D341Med (cell line): ENCODE measurements at places on chromosomes 2 and 18.

- DNase-seq, result no peak
Observed at GRCh38 chr18:21777814-21778213, 37.2 kb downstream of the MIB1 start.

DNA sequence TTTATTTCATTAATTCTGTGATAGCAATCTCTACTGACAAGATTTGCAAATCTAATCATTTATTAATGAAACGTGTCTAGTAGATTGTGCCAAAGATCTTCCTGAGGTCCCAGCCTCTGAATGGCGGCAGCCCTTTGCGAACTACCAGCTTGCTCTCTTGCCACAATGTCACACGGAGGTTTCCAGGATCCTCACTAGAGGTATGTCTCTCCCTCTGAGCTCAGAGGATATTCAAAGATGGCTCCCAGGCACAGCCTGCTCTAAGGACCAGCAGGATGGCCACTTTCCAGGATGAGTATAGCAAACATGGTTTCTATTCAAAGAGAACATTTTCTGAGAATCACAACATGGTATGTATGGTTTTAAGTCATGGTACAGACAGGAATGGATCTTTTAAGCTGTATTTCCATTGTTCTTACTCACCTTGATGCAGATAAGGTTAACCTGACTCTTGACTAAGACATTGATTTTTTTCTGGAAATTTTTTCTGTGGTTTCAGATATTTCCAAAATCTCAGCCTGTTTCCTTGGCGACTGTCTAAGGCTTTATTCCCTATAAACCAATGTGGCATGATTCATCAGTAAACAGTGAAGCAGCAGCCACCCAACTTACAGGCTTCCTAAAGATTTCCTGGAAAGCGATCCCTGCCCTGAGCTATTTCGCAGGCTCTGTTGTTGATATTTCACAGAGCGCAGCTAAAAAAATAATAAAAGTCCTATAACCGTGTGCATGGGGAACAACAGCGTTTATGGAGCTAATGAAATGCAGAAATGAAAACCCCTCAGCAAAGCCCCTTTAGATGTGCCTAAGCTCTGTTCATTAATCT lies 54.1 kb upstream of the KLF7 start:
- DNase-seq, result no peak

DNA sequence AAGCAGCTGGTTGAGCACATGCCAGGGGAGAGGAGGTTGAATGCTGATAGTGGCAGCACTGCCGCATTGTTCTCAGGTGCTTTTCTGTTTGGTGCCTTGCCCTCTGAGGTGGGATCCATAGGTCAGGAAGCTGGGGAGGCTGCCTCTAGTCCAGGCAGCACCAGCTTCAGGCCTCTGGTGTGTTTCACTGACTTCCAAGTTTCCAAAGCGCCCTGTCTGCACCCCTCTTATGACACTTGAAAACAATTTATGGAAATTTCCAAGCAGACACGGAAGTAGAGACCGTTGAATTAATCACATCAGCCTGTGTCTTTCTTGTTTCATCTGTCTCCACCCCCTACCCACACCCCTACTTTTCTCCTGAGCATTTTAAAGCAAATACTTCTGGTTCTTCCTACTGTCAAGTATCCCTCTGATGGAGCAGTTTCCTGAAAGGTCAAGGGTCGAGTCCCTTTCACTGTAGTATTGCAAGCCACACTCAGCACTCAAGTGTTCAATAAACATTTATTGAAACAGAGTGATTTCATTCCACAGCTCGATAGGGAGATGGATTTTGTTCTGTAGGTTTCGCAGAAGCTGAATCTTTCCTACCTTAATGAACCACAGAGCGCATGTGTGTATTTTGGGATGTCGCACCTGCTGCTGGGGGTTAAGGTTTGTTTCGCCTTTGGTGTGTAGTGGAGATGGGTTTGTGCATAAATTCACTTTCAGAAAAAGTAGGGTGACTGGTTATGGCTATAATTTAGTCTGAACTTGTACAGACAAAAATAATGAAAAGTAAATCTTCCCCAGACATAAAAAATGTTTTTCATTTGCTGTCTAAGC lies 21.4 kb downstream of the DGKD start:
- no peak for DNase-seq

DNA sequence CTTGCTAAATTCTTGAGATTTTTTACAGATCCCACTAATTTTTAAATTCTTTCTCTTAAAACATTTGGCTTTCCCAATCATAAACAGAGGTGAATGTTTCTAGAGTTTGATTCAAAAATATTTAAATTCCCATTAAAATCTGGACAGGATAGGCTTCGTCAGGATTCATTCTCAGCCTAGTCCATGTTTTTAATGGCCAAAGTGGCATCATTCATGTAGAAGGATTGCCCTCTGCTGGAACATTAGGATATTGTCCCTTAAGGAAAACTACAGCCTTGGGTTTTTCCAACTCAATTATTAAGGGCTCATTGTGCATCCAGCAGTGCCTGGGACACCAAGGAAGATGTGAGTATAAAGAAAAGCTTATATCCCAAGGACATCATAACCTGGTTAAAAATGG lies 71.7 kb downstream of the TPGS2 start:
- peak; percentile 72 for DNase-seq

DNA sequence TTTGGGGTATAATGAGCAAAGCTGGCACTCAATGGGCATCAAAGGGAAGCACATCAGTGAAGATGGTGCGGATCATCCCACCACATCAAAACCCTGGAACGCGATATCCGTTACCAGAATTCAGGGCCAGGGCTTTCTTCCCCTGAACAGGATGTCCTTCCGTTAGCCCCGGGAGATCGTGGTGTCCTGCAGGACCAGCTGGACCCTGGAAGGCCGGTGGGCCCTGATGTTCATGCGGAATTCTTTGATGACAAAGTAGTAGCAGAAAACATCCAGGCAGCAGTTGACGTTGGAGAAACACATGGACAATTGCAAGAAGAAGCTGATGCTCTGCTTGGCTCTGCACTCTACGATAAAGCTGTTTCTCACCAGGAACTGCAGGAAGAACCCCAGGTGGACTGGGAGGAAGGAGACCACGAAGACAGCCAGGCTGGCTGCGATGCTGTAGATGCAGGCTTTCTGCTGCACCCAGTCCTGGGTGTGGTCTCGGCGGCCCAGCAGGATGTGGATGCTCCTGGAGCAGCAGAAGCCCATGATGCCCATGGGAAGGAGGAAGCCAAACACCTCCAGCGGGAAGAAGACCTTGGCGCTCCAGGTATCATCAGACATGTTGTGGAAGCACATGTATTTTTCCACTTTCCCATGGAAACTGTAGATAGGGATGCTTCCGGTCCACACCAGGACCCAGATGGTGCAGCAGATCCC lies 15.0 kb downstream of the GPR55 start:
- DNase-seq, result no peak

- no peak for DNase-seq
Observed at GRCh38 chr2:156565066-156565710, 129.0 kb downstream of the GPD2 start.

DNA sequence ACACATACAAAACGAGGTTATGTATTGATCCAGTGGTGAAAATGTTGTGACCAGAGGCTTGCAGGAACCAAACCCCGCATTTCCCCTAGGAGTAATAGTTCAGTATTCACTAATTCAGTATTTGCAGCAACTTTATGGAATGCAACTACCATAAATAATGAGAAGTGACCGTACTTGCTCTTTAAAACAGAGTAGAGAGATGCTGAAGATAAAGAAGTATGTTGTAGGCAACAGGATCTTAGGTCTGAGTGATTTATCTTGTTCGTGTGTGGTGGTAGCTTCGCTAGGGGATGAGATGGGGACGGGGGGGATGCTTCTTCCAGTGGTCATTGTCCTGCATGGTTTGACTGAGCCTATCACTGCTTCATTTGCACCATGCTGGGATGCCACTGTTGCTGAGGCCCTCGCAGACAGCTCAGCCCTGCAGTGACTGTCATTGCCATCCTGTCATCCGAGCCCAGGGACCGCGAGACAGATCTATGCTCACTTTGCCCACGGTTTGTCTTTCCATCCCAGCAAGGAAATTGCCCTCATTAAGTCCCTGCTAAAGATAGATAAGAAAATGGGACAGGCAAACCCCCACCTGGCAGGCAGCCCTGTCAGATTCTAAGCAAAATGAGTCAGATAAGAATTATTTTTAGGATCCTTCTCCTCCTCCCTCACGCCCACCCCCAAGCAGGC lies 181.3 kb downstream of the CTIF start:
- DNase-seq, result no peak

- DNase-seq, result no peak
Observed at GRCh38 chr2:64485961-64486360, 32.0 kb downstream of the LGALSL start.

- no peak for DNase-seq
Observed at GRCh38 chr2:230930149-230930780, 5.2 kb upstream of the GPR55 start.

DNA sequence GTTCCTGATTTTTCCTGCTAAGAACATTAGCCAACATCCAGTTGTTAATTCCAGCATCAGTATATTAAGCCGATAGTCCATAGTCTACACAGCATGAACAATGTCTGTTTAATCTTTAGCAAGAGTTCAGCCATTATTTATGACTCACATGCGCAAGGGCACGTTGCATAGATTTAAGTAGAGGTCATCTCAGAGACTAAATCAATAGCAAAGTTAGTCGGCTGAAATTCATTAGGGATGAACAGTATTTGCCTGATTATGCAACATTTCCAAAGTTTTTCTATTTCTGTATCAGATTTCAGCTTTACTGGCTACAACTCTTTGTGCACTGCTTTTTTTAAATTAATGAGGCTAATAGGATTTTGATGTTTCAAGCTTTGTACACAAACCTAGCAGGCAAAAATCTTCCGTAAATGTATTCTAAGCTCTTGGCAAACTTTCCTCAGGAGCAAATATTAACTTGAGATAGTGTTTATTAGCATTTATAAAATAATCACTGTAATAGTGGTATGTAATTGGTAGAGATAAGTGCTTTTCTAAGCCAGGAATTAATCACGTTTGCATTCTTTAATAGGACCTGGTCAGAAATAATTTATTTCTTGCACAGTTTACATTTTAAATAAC lies 578.7 kb upstream of the ID2 start:
- no peak for DNase-seq

- no peak for DNase-seq
Observed at GRCh38 chr2:233221378-233222063, 30.0 kb upstream of the ATG16L1 start.

- DNase-seq, result no peak
Observed at GRCh38 chr2:187934236-187934635, 357.4 kb upstream of the GULP1 start.

DNA sequence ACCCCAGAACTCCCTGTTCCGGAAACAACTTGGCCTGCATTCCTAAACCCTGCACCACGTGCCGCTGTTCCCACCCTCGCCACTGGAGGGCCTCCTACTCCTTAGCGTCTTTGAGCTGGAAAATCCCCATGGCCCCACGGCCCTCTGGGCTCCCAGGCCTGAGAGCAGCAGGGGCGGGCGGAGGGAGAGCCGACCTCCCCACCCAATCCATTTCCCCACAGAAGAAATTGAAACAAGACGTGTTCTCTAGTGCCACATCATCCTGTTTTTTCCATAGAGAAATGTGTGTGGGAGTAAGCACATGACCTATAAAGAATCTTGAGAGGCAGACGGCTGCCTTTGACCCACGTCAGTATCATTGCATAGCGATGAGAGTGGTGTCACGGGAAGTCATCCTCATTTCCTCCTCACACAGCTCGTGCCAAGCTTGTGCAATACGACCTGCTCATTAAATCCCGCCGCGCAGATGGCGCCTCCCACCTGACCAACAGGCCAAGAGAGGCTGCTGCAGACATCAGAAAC lies 79.2 kb downstream of the LAMA1 start:
- peak; percentile 85 for DNase-seq

DNA sequence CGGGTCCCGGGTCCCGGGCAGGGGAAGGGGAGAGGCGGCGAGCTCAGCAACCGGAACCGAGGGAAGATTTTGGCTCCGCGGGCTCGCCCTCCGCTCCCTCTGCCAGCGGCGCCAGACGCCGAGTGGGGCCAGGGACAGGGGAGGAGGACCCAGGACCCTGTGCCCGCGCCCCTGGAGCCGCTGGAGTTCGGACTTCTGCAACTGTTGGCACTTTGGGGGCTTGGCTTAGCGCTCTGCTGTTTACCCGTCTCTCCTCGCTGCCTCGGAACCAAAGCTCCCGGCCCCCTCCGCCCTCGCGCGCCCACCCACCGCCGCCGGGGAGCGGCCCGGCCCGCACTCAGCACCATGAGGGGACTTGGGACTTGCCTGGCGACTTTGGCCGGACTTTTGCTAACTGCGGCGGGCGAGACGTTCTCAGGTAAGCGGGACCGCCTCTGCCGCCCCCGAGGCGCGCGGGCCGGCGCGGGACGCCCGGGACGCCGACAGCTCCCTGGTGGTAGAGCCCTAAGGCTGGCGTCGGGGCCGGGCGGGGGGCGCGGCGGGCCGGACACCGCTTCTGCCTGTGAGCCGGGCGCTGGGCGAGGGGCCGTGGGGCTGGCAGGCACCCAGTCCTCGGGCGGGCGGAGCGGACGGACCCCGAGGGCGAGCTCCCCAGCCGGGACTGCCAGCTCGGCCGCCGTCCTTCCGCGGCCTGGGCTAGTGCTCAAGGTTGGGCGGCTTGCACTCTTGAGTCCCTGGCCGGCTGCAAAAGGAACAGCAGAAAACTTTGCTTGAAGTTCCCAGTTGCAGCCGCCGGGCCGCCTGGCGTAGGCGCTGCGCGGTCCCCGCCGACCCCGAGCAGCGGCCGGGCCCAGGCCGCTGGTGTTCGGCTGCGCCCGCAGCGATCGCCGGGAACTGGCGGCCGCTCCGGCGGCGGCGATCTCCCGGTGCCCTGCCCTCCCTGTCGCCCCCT lies 634 bp downstream of the PTPRM start:
- peak; percentile 83 for DNase-seq

DNA sequence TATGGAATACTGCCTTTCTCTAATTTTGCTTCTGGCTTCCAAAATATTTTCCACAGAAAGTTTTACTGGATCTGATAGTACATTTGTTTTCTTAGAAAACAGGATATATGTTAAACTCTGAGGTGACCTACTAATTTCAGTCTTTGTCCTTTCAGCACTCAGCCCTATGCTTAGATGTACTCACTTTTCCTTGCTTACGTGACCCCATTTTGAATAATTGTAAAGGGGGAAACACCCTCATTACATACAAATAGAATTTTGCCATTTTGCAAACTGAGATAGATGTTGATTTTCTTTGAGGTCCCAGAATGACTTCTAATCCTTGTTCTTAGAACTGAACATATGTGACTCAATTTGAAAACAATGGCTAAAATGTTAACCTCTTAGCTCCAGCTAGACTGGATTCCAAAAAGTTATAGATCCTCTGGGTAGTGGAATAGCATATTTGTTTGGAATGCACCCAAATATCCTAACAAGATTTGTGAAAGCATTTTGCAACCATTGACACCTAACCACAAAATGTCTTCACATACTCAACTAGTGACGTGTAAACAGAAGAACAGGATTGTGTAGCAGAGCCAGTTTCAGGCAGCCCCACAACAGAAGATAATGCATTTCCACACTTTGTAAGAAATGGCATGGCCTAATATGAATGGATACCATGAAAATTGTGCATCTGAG lies 44.8 kb upstream of the EHBP1 start:
- no peak for DNase-seq
